ENCODE measurements at places on chromosomes 1 and 21.

DNA sequence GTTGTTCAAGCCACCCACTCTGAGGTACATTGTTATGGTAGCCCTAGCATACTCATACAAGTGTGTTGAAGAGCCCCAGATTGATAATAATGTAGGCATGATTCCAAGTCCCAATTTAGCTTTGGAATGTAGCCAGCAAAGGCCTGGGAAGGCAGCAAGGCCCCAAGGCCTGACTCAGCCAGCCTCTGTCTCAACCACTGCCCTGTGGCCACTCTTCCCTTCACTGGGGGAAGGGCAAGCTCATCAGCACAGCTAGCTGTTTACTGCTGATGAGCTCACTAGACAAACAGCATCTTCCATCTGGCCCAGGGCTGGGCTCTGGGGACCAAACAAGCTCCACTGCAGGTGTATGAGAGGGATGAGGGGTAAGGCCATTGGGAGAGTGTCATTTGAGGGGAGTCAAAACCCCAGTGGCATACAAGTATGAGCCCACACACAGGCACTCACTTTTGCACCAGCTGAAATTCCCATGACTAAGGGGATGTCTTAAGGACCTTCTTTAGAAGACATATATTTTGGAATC lies 2.2 kb upstream of the IRF6 start:
- no peak for DNase-seq

DNA sequence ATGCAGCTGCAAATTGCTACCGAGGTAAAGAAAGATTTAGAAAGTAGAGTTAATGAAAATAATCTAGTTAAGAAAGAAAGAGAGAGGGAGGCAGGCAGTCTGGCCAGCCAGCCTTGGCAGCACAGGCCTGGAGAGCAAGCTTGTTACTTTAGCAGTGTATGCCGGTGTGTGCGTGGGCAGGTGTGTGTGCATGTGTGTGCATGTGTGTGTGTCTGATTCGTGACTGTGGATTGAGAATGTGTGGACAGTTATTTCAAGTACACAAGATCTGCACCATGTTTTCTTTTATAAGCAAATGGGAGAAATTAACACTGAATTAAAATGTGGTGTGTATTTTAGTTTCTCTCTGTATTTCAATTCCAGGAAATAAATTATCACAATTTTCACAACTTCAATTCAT lies 211.6 kb downstream of the DSCAM start:
- no peak for DNase-seq

- DNase-seq = no peak
Measured at GRCh38 chr21:41429305-41429704, 3.3 kb downstream of the MX1 start.

DNA sequence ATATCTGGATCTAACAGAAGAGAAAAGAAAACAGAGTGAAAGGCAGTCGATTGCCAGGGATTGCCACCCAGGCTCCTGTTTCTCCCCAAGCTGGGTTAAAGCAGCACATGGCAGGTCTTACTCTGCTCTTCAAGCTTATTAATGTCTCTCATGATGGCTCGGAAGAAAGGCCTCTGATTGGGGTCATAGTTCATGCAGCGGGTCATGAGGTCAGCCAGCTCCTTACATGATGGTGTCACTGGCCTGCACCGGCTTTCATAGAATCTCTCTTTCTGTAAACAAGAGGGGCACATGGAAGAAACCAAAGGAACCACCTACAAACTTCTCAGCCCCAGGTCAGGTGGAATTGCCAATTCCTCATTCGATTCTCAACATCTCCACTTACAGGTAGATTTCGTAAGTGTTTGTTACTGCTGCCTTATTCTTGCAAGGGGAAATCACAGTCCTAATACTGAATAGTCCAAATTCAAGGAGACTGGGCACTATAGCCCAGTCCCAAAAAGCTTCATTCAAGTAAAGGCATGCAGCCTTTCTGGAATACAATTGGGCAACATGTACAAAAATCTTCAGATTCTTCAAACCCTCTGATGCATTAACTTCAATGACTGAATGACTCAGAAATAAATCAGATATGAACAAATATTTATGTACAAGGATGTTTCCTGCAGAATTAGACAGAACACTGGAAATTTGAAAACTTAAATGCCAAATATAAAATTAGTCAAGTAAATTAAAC lies 96.6 kb downstream of the RAVER2 start:
- DNase-seq = no peak
